ENCODE measurements at places on chromosomes 6 and 20. TPM values are rescaled to one million over a fixed set of nuclear protein-coding genes. Genes with fewer than 3 reads are reported as not detected.

Gene NRSN1
- not detected for total RNA-seq

Gene RSPH4A
- total RNA-seq: not detected

Gene HCK
- total RNA-seq: 2.2 TPM

Gene UNC93A
- total RNA-seq: not detected

Gene LCA5
- 2.4 TPM for total RNA-seq

Gene KIF16B
- 11.2 TPM for total RNA-seq

Gene SPAG4
- 64.2 TPM for total RNA-seq

Gene DNAAF9
- 0.23 TPM for total RNA-seq

Gene FABP7
- not detected for total RNA-seq

Gene CRIP3
- 1.7 TPM for total RNA-seq

Gene THBS2
- not detected for total RNA-seq
